ENCODE measurements at places on chromosomes 5 and 9.
A peak's percentile ranks its signal among the peaks of the same experiment; 100 is the strongest.

- peak; percentile 51 for DNase-seq
Measured at GRCh38 chr9:124320062-124320973, 62.6 kb downstream of the NEK6 start.

DNA sequence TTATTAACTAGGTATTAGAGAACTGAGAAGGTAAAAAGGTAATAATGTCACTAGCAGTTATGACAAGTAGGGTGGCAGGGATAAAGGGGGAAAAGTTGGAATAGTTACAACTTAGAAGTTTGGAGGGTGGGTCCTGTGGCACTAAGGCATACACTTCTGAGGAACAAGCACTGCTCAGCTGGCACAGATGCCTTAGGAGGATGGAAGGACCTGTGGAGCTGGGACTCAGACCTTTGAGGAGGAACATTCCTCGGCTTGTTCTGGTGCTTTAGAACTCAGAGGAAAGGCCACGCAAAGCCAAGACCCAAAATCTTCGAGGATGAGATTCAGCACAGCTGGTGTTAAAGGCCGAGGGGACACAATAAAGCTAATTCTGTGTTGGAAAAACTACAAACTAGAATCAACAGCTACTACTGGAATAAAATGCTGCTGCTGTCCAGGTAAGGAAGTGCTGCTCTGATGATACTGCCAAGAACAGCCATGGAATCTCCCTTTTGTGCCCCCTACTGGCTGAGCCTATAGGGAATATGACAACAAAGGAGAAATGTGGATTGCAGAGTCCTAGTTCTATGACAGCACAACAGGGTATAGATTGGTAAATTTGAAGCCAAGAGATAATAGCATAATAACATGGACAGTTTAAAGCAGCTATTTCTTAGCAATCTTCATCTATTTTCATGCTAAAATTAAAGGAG lies 126.7 kb downstream of the SLC25A46 start:
- DNase-seq, result peak; percentile 5

DNA sequence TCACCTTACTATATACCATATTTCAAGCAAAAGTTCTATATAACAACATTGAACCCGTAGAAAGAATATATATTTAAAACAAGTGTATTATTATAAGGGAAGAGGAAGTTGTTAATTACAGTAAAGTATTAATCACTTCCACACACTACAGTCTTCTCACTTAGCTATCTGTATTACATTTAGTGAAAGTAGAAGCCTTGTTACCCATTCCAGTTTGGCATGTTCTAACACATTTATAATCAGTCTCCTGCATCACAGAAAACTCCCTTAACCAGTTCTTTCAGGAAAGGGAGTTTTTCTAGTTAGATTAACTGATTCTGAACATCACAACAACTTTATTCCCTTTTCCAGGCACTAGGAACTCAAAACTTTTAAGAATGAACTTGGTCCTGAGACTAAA lies 6.9 kb downstream of the RAB14 start:
- no peak for DNase-seq

GRCh38 chr5:142432961-142433360 lies 108.1 kb upstream of the SPRY4 start:
- DNase-seq, result no peak

Data from NCI-H748 treated with DMSO at 0.1 percent for 48 hours (cell line).